ENCODE measurements at places on chromosomes 12 and 14.

GRCh38 chr12:112830901-112831300 is 39.4 kb downstream of the RPH3A start:
- DNase-seq = no peak

DNA sequence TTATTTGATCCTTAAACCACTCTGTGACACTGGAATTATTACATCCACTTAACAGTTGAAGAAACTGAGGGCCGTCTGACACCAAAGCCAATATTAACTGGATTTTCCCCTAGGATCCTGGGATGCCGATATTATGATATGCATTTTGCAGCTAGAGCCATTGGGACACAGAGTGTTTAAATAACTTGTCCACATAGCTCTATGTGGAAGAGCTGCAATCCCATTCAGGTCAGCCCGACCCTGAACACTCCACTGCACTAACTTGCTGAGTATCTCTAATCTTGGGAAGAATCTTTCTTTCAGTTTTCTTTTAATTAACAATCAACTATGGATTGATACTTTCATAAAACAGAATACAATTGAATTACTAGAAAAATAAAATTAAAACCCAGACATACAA is 37.9 kb downstream of the RMST start:
- DNase-seq = no peak

DNA sequence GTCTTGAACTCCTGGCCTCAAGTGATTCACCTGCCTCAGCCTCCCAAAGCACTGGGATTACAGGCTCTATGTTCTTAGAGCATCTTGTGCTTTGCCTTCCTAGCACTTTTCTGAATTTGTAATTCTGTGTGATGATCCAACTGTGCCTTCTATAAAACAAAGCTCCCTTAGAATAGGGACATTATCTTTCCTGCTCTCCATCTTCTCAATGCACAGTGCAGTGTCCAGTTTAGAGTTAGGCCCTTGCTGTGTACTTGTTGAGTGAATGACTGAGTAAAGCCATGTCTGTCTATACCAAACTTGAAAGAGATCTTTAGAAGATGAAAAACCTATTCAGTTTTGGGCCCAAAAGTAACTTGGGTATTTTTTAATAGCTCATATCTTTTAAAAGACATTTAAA is 5.2 kb downstream of the WDR20 start:
- no peak for DNase-seq

- no peak for DNase-seq
These were observed 1.1 kb downstream of the CLMN start for GRCh38 chr14:95318399-95319311.

- no peak for DNase-seq
These were observed 7.1 kb downstream of the IFNG-AS1 start for GRCh38 chr12:67996347-67996746.

DNA sequence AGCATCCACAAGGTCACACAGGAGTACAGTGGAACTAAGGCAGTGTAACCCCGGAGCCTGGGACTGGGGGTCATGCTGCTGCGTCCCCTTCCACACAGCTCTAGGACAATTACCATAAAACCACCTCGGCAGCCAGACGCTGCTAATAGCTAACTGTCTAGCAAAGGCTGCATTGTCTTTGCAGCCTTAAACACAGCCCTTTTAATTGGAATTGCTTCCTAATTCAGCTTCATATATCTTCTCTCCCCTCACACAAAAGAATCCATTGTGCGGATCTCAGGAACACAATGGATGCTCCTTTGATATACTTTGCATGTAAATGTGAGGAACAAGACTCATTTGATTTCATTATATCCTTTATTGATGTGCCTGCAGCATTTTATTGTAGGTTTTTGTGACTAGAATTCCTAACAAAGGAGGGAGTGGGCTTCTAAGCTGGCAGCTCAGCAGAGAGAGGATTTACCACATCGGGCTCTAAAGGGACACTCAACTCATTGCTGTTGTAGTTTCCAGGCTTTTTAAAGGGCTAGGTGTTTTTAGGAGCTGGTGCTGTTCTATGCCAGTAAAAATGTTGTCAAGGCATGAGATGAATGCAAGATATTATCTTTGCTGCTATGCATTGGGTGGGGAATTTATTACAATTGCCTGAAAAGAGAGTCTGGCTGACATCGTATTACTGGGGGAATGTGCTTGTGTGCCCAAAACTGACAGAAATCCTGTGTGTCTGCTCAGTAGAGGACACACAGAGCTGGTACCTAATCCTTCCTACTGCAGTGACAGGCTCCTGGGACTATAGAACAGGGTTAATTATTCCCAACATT is 30.4 kb upstream of the DACT1 start:
- DNase-seq = no peak

GRCh38 chr12:77521508-77522115 is 309.1 kb upstream of the NAV3 start:
- DNase-seq = no peak

GRCh38 chr12:62933220-62933601 is 1.7 kb downstream of the PPM1H start:
- DNase-seq = no peak

DNA sequence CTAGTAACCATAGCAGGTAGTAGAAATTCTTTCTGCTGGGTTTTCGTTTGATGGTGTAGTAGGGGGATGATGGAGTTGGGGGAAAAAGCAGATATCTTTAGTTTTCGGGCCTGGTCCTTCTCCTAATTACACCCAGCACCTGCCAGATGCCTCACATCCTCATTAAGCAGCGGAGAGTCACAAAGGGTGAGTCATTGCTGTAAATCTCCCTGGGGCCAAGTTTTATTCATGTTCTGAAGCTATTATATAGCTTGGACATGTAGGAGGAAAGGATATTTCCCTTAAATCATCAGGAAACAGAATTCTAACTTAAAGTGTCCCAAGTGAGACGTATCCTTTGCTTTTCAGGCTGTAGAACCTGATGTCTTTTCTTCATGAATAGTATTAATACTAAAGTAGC is 4.9 kb upstream of the NECAP1 start:
- no peak for DNase-seq

DNA sequence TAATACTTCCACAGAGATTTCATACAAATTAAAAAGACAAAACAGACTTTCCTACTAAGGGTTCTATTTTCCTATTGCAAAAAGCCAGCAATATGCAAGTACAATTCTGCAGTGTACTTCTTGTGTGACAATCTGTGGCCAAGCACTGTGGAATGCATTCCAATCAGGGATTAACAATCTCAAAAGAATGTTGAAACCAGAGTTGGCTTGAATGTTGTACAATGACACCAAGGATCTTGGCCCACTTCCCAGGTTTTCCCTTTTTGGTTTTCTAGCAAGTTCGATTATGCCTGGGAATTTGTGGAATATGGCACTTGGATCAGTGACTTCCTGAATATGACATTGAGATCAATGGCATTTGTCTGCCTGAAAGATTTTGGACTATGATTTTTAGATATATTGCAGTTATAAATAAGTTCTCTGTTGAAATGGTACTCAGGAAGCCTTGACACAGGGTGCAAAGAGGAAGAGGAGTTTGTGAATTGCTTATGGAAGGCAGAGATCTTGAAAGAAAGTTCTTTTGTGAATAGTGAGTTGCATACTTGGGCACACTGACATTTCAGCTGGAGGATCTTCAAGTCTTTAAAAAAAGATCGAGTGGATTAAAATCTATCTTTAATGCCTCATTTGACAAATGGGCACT is 81.4 kb upstream of the FERMT2 start:
- no peak for DNase-seq

DNA sequence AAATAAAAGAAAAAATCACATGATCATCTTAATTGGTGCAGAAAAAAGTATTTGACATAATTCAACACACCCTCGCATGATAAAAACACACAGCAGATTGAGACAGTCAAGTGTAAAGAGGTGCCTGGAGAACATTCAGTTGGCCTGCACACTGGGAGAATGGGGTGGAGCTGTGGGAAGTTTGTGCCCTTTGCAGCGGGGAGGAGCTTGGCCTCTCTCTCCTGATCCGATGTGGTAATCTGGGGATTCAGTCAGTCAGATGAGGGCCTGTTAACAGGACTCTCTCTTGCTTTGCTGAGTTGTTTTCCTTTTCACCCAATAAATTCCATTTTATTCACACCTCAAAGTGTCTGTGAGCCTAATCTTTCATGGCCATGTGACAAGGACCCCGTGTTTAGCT is 5.9 kb downstream of the SERPINA6 start:
- no peak for DNase-seq

- no peak for DNase-seq
These were observed at the start of gene TBX5 for GRCh38 chr12:114405519-114406271. TSS of gene TBX5 (minus strand) at chr12:114406144. CDS start at chr12:114403898, 2,246 bp downstream.

GRCh38 chr12:53474819-53475218 is 22.9 kb downstream of the PCBP2 start:
- DNase-seq = no peak

- DNase-seq = no peak
These were observed 206.0 kb upstream of the PLEKHG7 start for GRCh38 chr12:92496790-92497189.

DNA sequence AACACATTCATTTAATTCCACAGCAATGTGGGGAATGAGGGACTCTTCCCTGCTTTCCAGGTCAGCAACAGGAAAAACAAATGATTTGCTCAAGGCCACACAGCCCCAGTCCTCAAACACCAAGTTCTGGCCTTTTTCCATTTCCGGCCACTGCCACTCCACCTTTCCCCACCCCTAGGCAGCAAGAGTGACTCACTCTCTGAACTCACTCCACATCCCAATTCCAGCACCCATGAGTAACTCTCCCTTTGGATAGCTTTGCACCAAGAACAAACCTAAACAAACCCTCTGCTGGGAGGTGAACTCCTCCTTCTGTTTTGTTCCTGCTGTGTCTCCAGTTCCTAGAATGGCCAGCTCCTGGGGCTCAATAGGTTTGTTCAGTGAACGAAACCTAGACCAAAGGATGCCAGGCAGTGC is 30.4 kb upstream of the PLEKHG6 start:
- no peak for DNase-seq

GRCh38 chr12:27534060-27534764 is 10.2 kb downstream of the PPFIBP1 start:
- DNase-seq = no peak

GRCh38 chr12:26029736-26030022 is 71.2 kb downstream of the RASSF8 start:
- DNase-seq = no peak

- DNase-seq = no peak
These were observed 35.4 kb upstream of the NTF3 start for GRCh38 chr12:5396541-5396940.

- no peak for DNase-seq
These were observed 4.6 kb downstream of the HOXC4 start for GRCh38 chr12:54058128-54058768.

DNA sequence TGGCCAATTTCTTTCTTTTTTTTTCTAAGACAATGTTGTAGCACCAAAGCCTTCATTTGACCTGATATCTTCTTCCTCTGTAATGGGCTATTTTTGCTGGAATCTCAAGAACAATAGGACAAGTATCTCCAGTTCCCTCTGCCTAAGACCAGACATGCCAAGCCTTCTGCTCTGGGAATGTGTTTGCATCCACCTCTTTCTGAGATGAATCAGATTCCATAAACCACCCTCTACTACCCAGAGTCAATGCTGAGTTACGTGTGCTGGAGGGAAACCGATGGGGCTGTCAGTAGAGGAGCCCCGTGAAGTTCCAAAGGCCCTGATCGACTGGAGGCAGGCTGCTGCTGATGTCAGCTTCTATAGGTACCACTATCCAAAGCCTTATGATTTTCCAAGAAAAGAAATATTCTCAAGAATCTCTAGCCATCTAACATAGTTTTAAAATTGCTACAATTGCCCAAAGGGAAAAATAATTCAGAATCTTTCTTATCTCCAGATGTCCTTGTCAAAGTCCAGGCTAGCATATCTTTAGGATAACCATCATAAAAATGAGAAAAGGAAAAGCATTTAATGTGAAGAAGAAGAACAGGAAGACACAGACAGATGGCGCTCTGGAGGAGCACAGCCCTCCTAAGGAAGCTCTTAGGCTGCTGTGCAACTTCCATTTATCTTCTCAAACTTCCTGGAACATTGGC is 101.9 kb downstream of the SLC8A3 start:
- DNase-seq = no peak

- DNase-seq = no peak
These were observed 845 bp upstream of the AHNAK2 start for GRCh38 chr14:104978746-104979691.

DNA sequence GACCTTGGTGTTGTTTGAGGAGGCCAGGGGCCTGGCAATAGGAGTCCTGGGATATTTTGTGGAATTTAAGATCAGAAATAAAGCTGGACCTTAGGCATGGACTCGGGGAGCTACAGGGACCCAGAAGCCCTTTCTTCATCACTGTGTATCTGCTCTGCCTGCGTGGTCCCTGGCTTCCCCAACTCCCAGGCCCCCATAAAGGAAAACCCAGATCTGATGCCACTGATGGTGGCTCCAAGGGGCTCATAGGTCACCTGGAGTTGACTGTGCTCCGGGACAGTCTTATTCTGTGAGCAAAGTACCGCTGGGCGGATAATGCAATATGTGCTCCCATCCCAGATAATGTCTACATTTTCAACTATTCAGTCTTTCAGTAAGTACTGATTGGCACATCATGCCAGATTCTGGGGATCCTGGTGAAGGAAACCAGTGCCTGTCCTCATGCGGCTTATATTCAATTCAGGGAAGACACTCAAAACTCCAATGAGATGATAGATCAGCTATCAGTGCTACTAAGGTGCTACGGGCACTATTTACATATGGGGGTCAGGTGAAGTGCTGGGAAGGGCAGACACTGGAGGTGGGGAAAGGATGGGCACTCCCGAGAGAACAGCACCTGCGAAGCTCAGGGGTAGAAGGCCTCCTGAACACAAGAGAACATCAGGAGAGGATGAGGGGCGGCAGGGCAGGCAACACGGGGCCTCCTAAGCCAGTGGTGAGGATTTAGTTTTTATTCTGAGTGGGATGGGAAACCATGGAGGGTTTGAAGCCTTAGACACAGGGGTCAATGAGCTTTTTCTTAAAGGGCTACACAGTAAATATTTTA is 5.5 kb upstream of the SELPLG start:
- no peak for DNase-seq

- DNase-seq = no peak
These were observed 37.3 kb upstream of the TBPL2 start for GRCh38 chr14:55477680-55478079.

- DNase-seq = no peak
These were observed 298.0 kb downstream of the RMST start for GRCh38 chr12:97760601-97761000.

- peak; percentile 15 for DNase-seq
These were observed 202.8 kb downstream of the TTC8 start for GRCh38 chr14:89027097-89027740.

DNA sequence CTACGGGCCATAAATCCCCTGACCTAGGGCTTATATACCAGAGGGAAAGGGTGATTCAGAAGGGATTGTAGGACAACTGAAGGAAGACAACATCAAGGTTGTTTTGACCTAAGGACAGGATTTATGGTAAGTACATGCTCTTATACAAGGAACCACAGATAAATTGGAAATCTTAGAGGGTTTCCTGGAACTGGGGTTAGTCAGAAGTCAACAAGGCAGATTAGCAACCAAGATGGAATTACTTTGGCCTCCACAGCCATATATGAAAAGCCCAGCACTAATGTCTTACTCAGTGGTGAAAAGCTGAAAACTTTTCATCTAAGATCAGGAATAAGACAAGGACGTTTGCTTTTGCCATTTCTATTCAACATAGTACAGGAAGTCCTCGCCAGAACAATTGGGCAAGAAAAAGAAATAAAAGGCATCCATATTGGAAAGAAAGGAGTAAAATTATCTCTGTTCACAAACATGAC is 5.4 kb downstream of the TMBIM4 start:
- DNase-seq = no peak

- DNase-seq = no peak
These were observed 19.5 kb downstream of the ATF7IP start for GRCh38 chr12:14384783-14385638.

All from stimulated activated CD8-positive, alpha-beta memory T cell treated with anti-CD3 and anti-CD28 coated beads, Interleukin-4, amount 100 ng/mL, for 1 hour (primary cell).